ENCODE measurements at places on chromosomes 7 and 10.

GRCh38 chr10:36759141-36759805 is 366.1 kb upstream of the ANKRD30A start:
- peak; percentile 55 for DNase-seq

- DNase-seq: no peak
These were observed 331.5 kb downstream of the PLXDC2 start for GRCh38 chr10:20147684-20148083.

GRCh38 chr7:137760111-137760510 is 86.7 kb downstream of the DGKI start:
- DNase-seq: no peak

DNA sequence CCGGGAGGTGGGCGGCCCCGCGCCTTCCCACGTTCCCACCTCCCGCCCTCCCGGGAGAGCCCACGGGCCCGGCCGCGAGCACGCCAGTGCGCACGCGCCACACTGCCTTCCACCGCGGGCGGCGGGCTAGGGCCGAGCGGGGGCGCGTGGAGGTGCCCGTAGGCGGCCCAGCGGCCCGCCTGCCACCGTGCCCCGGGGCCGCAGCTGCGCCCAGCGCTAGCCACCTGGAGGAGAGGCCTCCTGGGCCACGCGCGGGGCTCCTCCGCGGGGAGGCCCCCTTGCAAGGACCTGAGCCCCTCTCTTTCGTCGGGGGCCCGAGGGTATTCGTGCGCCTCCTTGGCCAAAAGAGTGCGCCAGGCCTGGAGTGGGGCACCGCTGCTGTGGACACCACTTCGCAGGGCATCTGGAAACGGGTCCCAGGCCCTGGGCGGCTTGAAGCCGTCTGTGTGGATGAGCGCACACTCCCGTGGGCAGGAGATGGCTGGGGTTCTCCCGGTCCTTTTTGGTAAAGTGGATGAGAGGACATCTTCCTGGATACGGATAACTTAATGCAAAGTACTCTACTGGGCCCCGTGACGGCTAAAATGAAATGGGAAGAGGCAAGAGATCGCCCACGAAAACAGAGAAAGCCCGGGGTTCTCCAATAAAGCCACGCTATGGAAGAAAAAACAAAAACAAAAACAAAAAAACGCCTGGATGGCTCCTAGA is 9.0 kb upstream of the EBF3 start:
- DNase-seq: no peak

DNA sequence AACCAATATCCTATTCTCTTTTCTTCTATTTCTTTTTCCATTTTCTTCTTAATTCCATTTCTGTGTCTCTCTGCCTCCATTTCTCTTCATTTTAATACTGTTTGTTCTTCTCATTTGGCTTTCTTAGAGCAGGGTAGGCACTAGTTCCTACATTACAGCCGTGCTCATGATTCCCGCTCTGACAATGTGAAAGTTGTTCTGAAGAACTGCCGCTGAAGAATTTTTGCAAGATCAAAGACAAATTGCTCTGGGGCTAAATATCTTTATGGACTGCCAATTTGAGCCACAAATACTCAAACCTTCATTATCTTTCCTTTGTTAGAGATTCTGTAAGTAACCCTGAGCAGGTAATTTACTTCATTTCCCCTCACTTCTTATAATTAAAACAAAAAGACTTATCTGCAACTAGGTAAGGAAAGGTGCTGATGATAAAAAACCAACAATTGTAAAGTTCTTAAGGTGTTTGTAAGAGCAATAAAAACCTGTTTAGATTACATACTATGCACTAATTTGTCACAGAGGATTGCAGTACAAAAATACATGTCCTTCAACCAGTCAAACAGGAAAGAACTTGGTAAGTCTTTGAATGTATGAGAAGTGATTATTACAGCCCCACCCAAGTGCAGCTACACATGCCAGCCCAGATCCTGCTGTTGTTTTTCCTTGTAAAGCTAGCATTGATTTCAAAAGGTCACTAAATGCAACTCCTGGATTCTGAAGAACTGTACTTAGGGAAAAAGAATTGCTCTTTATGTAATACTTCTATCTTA is 127.5 kb downstream of the COL28A1 start:
- DNase-seq: no peak

DNA sequence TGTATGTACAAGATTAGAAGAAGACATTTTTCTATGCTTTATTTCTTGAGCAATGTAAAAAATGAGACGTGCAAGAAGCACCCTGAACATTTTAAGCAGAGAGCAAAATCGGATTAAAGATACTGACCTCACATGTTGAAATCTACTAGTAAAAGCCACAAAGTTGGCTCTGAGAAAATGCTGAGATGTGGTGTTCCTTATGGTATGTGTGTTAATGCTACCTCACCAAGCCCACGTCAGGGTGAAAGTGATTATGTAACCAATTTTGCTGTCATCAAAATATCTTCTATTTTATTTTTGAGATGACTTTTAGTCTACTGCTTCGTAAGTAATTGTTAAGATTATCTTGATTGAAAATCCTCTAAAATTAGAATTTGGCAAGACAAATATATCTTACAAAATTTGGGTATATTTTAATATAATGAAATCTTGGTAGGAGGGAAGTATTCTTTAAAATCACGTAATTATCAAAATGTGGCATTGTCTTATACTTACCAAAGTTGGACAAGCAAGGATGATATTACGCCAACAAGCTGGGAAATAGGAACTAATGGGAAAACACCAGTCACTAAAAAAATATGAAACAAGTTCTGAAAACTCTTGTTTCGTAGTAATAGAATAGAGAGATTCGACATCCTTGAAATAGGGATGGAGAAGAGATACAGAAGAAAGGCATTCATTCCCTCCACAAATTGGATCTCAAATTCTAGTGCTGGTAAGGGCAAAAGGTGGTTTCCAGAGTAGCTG is 5.8 kb downstream of the ADO start:
- DNase-seq: no peak

DNA sequence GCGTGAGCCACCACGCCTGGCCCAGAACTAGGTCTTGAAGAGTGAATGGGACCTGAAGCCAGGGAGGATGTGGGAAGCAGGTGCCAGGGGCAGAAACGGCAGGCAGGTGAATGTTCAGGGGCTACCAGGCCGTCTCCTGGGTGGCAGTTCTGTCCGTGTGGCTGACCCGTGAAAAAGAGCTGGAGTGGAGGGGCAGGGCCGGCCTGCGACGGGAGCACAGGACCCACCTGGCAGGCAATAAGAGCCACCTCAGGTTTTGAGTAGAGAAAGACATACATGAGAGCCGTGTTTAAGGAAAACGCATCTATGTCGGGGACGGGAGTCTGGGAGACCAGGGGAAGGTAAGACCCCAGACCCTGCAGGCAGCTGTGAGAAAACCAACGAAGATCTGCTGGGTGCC is 70.7 kb upstream of the ATP6V0A4 start:
- DNase-seq: no peak

- DNase-seq: no peak
These were observed 96.1 kb downstream of the AMPH start for GRCh38 chr7:38535073-38535472.

DNA sequence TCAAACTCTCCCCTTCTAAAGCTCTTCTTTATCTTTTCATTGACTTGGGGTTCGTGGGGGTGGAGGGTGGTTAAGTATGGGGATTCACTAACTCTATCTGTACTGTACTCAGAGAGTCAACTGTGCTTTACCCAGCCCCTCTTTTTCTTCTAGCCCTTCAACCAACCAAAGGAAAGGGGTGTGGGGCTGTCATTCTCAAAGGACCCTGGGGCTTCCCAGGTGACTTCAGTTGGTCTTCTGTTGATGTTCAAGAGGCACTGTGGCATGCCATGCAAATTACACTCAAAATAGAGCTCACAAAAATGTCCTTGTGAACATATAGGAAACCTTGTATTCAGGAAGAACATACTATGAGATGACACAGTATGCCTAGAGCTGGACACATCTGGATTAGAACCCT is 16.9 kb upstream of the RHOBTB1 start:
- no peak for DNase-seq

- DNase-seq: no peak
These were observed 31.1 kb upstream of the ABCA13 start for GRCh38 chr7:48140001-48140681.

- DNase-seq: no peak
These were observed 25.2 kb downstream of the IQCE start for GRCh38 chr7:2583798-2584580.

DNA sequence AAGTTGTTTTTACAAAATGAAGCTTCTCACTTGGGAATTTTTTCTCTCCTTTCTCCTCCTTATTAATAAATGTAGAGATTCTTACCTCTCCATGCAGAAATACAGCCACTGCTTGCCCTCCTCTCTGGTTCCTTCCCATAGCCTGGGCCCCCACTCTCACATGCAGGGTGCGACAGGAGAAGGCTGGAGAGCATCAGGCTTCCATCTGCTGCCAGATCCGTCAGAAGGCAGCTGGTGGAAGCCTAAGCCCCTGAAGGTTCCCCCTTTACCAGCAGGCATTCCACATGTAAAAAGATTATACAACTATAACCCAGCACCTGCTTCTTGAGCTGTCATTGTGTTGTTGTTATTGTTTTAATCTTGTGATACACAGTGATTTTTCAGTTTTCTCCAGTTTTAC is 314.2 kb downstream of the LHFPL3 start:
- DNase-seq: no peak

DNA sequence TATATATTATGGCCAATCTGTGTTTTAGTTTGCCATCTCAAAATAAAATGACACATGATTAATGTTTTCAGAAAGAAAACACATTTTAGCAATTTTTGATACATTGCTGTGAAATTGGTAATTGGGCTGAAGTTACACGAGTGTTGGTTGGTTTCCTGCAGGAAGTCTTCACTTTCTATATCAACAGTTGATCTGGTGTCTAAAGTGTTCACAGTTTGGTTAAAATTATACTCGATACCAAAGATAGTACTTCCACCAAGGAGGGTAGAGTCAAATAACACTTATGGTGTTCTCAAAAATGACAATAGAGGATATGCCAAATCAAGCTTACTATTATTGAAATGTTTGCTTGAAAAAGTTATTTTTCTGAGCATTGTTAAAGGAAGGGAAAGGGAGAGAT is 120.3 kb upstream of the GLCCI1 start:
- no peak for DNase-seq

GRCh38 chr7:36749282-36749960 is 25.1 kb upstream of the AOAH start:
- DNase-seq: no peak

GRCh38 chr7:98231493-98232262 is 20.4 kb downstream of the TECPR1 start:
- DNase-seq: no peak

- DNase-seq: no peak
These were observed 2.3 kb downstream of the RNF216 start for GRCh38 chr7:5779141-5779540.

DNA sequence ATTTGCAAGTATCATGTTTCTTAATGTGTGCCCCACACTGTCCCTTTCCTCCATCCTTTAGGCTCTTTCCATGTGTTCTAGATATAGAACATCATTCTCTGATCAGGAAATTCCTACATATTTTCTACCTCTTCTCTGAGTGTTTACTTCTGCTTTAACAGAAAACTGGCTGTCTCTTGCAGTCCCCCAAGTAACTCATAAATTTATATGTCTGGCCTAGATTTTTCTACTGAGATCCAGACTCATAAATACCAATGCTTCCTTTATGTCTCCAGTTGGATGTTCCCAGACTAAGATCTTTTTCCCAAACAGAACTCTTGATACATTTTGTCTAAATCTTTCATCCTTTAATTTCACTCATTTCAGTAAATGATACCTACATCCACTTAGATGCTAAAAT is 181.8 kb downstream of the CDK14 start:
- DNase-seq: no peak

GRCh38 chr10:77180104-77180503 is 457.5 kb downstream of the KCNMA1 start:
- DNase-seq: no peak
